Activated T-cell treated with anti-CD3 and anti-CD28 coated beads, Interleukin-2, amount 50 U/mL, for 1 hour (primary cell): ENCODE measurements at places on chromosomes 12 and 14.

DNA sequence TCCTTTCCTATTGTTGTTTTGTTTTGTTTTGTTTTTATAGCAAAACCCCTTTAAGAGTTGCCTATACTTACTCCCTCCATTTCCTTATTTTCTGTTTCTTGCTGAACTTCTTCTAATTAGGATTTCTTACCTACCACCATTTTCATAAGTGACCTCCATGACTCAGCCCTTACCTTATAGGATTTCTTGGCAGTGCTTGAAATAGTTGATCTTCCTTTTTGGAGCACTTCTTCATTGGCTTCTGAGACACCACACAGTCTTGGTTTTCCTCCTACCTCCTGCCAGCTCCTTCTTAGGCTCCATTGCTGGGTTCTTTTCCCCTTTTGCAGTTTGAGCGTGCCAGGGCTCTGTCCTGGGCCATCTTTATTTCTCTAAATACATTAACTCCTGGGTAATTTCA, 23.4 kb upstream of the EID3 start:
- DNase-seq: no peak

- DNase-seq: no peak
Measured at GRCh38 chr12:115571027-115571426, 706.5 kb downstream of the MED13L start.

DNA sequence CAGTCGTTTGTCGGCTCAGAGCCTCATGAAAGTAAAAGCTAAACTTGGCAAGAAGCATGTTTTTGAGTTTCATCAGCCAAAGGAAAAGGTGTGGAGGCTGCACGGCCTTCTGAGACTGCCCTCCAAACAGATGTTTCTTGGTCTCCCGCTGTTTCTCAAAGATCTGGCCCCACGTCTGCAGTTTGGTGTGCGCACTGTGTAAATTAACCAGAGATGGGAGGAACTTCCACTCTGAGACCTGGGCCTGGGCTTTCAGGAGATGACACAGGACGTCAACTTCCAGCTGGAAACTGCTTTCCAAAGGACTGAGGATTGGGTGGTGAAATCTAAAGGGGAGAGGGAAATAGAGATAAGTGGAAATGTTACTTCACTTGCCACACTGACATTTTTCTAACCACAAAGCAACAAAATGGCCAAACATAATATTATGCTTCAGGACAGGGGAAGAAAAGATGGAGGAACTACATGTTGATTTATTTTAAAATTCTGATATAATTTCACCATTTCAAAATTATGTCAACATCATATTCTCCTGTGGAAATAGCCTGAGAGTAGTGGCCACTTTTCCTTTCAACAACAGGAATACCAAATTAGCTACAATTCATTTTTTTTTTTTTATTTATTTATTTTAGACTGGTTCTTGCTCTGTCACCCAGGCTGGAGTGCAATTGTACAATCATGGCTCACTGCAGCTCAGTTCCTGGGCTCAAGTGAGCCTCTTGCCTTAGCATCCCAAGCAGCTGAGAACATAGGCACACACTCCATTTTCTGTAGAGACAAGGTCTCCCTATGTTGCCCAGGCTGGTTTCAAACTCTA, 27.6 kb downstream of the KICS2 start:
- DNase-seq: no peak

DNA sequence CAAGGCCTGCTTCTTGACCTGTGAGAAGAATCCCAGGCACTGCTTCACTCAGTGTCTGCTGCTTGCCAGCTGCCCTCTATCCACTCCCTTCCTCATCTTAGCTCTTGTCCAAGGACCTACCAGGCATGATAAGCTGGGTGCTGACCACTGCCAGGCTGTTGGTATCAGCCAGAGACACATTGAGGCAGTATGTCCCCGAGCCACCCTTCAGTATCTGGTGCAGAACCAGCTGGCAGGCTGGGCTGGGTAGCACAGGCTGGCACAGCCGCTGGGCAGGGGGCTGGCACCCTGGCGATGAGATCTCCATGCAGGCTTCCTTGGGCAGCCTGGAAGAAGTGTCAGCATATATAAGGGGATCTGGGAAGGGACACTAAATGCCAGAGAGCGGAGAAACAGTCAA, 10.5 kb downstream of the PMEL start:
- DNase-seq: no peak

DNA sequence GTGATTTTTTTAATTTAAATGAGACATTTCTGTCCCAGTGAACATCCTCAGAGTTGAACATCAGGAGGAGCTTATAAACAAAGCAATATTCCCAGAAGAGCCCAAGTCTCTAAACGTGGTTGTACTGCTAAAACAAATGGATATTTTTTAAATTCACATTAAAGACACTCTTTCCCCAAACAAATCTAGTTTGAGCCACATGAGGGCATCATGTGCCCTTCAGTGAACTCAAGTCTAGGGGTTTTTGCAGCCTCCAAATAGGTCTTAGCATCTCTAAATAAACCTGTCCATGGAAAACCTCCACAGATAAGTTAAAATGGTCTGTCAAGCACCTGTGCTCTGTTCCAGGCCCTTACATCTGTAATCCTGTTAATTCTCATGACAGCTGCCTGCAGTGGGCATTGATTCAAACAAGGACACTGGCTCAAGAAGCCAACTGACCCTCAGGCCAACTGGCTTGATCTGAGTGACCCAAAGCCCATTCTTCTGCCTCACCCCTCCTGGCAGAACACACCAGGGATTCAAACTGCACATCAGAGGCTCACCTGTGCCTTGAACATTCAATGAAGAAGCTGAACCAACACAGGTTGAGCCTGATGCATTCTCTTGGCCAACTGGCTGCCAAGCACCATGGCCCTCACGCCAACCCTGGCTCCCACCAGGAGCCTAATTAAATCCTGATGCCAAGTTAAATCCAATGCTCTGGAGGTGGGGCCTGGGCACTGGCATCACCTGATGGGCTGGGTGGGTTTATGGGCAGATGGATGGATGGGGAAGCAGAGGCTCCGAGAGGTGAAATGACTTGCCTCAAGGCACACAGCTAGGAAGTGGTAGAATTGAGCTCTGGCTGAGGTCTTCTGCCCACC, 8.6 kb downstream of the ISCU start:
- no peak for DNase-seq
